NCI-H446 (cell line): ENCODE measurements at places on chromosomes 12 and 14.

- no peak for DNase-seq
Observed at GRCh38 chr12:31316891-31317290, 9.1 kb downstream of the SINHCAF start.

DNA sequence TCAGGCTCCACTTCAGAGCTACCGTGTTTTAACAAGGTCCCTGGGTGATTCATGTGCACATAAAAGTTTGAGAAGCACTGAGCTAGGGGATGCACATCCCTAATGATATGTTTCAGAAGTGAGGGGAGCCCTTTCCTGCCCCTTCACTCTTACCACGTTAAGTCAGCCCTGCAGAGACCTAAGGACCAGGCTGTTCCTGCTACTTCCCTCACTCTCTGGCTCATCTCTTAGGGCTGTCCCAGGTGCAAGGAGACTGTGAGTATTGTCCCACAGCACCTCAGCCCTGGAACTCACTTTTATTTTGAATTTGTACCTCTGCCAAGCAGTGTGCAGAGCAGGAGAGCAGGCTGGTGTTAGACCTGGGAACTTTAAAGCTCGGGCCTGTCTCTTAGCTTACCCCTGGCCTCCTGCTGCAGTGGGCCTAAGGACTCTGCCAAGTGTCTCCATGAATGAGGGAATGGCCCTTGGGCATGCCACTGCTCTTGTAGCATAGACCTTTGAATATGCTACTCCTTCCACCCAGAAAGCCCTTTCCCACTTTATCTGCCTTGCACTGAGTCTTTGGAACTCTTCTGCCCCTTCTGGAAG, 11.0 kb upstream of the SUSD6 start:
- no peak for DNase-seq

- no peak for DNase-seq
Observed at GRCh38 chr14:54392131-54392859, 4.5 kb upstream of the CDKN3 start.

- DNase-seq: no peak
Observed at GRCh38 chr14:50062438-50063085, 53.8 kb downstream of the VCPKMT start.

DNA sequence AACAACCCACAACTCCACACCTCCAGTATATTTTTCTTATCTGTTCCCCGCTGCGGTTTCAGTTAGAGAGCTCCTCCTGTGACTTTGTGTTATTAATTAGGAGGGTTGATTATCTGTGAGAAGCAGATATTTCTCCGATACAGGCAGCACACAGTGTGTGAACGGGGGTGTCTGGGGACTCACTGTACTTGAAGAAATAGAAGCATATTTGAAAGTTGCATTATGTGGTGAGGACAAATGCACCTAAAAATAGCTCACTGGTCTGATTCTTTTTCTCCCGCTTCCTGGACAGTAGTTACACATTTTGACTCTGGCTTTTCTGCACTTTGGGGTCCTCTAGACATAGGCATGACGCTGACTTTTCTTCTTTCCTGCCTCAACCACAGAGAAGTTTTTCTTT, 277.7 kb downstream of the VRK1 start:
- DNase-seq: no peak
